Stimulated activated effector memory CD8-positive, alpha-beta T cell treated with anti-CD3 and anti-CD28 coated beads, Interleukin-12 subunit alpha, Interleukin-12 subunit beta, amount 100 ng/mL, for 72 hours (primary cell): ENCODE measurements at places on chromosomes 2 and 18.

GRCh38 chr2:218180467-218181114 lies 13.8 kb upstream of the CXCR1 start:
- DNase-seq = no peak

DNA sequence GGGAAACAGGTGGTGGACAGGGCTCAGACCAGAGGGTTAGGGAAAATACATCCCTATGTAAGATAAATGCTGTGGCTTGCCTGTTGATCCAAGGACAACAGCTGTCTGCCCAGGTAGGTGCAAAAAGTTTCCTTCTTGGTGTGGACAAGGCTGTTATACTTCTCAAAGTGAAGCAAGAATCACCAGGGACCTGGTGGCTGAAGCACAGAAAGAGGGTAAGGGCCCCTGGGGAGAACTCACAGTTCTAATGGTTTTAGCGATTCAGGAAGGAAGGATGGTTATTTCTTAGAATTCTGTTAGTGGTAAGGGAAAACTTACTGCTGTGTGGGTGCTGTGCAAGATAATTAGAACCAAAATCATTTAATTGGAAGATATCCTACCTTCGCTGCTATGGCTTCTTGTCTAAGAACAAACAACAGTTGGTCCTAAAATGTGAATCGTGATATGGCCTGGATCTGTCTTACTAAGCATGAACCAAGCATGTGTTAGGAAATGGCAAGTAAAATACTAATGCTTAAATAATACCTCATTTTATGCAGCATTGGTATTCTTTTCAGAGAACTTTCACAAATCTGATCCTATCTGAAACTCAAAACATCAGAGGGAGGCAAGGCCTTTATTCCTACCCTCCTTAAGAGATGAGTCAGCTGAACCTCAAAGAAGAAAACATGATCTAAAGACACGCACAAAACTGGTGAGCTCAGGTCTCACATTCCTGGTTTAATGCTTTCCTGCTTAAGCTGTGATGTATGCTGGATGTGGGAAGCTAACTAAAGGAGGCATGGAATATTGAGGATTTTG lies 159.2 kb upstream of the THUMPD2 start:
- no peak for DNase-seq

DNA sequence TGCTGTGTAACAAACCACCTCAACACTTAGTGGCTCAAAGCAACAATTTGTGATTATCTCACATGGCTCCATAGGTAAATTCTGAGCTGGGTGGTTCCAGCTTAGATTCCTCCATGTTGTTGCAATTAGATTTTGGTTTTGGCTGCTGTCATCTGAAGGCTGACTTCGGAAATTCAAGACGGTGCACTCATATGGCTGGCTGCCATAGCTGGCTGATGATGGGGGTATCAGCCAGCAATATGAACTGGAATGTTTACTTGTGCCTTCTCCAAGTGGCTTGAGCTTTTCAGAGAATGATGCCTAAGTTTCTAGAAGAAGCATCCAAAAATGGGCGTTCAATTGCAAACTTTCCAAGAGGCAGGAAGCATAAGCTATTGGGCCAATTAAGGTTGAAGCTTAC lies 213.1 kb downstream of the GCA start:
- no peak for DNase-seq

GRCh38 chr2:239277401-239278085 lies 123.3 kb downstream of the HDAC4 start:
- no peak for DNase-seq

DNA sequence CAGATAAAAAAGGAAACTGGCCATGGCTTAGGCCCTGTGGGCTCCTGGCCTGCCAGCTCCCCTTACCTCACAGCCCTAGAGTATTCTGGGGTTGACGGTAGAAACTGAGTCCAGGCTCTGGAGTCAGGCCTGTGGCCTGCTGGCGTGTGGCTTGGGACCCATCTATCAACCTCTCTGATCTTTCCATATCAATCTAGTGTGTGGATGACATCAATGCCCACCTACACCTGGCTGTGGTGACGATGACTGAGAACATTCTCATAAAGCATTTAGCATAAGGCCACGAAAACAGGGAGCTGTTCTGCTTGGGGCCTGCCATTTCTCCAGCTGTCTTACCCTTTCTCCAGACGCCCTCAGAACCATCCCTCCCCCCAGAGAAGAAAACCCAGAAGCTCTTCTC lies 17.9 kb downstream of the PCARE start:
- DNase-seq = no peak

DNA sequence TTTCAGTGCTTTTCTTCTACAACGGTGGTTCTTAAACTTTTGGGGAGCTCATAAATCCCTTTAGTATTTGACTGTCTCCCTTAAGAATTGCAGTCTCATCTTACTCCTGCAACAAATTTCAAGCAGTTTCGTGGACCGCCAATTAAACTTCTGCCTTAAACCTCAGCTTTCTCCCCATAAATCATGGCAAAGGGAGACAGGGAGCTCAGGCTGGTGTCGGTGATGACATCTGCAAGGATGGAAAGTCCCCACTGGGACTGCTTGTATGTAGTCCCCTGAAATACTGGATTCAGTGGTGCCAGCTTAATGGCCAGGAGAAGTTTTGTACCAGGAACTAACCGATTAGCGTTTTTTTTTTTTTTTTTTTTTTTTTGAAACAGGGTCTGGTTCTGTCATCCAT lies 148.7 kb upstream of the ITGA6 start:
- DNase-seq = no peak

- no peak for DNase-seq
Observed at GRCh38 chr2:128511731-128512378, 193.2 kb upstream of the HS6ST1 start.

- no peak for DNase-seq
Observed at GRCh38 chr2:221397187-221397586, 174.9 kb downstream of the EPHA4 start.

GRCh38 chr2:48415836-48416515 lies 114.0 kb upstream of the STON1 start:
- DNase-seq = no peak

DNA sequence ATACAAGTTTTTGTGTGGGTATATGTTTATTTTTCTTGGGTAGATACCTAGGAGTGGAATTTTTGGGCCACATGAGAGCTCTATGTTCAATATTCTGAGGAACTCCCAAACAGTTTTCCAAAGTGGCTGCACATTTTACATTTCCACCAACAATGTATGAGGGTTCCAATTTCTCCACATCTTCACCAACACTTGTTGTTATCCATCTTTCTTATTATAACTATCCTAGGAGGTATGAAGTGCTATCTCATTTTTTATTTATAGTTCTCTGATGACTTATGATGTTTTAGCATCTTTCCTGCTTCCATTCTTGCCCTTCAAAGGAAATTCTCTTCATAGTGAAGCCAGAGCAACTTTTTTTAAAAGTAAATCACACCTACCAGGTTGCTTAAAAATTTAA lies 8.7 kb downstream of the PGAP1 start:
- DNase-seq = no peak

DNA sequence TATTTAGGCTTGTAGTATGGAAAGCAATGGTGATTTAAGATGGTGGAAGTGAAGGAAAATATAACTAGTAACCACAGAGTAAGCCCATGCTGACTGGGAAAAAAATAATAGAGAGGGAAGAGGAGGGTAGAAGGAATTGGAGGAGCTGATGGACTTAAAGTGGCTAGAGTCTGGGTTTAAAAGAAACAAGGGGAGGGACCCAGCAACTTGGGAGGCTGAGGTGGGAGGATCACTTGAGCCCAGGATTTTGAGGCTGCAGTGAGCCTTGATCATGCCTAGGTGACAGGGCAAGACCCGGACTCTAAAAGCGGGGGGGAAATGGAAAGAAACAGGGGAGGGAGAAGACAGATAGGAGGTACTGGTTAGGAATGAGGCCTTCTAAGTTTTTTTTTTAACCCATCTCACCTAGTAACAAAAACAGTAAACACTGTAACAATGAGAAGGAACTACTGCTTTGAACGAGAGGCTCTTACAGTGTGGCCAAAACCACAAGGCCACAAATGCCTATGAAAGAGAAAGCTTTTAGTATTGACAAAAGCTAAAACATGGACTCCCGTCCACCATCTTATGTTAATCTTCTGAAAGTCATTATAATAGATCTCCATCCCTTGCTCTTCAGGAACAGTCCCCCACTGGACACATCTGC lies 26.6 kb downstream of the METTL8 start:
- no peak for DNase-seq

DNA sequence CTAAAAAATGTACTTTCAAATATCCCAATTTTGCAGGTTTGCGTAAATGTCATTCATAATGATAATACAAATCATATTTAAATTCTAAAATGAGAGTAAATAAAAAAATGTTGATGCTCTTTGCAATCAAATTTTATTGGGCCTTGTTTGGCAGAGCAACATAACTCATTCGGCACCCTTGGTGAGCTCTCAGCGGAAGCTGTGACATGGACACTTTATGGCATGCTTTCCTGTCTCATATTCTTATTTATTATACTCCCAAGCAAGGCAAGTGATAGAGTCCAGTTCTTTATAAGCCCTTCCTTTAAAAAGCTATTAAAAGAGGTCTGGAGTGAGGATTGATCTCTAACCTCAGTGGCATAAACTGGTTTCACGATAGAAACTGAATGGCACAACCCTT lies 1493.2 kb upstream of the NXPH2 start:
- DNase-seq = no peak

GRCh38 chr2:102200539-102200938 lies 13.7 kb downstream of the IL1RL2 start:
- no peak for DNase-seq
